Suppressor macrophage treated with lipopolysaccharide for 4 hours (primary cell): ENCODE measurements at places on chromosomes 7 and 10.

DNA sequence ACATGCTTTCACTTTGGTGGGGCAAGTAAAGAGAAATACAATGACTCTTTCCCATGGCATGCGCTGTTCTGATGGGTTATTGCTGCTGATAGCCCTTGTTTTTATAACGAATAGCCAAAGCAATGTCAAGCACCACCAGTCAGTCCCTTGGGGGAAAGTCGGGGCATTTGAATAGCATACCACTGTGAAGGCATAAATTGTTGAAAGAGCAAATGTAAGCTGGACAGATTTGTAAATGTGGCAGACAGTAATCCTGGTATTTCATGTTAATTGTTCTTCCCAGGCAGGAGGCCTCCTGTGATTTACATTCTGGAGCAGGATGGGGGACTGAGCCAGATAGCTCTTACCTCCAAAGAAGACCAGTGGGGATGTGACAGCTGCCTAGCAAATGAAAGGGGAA, 293.3 kb downstream of the ADRA2A start:
- no peak for DNase-seq

- no peak for DNase-seq
Measured at GRCh38 chr7:129005186-129005585, 49.7 kb downstream of the TNPO3 start.

GRCh38 chr10:119687192-119688032, 36.2 kb downstream of the BAG3 start:
- DNase-seq, result no peak

DNA sequence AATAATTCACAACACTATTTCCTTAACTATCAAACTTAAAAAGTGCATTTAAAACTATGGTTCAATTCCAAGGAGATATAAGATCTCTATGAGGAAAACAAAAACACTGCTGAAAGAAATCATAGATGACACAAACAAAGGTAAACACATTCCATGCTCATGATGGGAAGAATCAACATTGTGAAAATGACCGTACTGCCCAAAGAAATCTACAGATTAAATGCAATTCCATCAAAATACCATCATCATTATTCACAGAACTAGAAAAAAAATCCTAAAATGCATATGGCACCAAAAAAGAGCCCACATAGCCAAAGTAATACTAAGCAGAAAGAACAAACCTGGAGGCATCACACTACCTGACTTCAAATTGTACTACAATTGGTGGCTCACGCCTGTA, 159.9 kb upstream of the EEPD1 start:
- no peak for DNase-seq

DNA sequence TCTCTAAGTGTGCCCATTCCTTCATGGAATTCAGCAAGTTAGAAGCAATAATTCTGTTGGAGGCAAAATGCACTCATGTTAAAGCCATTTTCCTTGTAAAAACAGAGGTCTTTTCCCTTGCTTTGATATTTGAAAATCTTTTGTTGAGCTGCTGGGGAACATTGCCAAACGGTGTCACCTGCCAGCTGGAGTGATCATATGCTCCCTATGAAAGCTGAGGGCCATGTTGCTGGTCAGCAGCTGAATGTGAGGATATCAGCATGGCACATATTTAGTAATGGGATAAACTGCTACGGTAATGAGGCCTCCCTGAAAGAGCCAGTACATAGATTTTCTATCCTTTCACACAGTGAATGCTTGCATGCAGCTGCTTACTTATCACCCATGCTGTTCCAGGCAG, 224.3 kb downstream of the THSD7A start:
- no peak for DNase-seq

DNA sequence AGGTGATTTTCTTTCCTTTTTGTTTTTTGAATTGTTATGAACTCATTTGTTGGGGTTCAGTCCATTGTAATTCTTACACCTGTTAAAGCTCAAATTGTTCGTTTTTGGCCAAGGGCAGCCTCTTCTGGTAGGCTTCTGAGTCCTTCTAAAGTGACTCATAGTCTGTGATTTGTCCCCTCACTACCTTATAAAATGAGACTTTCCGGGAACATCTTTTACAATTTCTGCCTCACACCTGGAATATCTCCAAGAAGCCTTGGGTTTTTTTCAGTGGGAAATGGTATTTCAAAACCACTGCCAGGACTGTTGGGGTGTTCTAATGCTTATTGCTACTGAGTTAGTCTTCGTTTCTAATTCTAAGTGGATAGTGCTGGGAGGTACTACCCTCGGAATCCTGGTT, 56.7 kb downstream of the BMPR1A start:
- no peak for DNase-seq

- no peak for DNase-seq
Measured at GRCh38 chr7:132102942-132103341, 473.3 kb downstream of the PLXNA4 start.
